ENCODE measurements at places on chromosomes 5 and 9.

- DNase-seq = no peak
Measured at GRCh38 chr9:134595014-134595413, 46.6 kb upstream of the COL5A1 start.

DNA sequence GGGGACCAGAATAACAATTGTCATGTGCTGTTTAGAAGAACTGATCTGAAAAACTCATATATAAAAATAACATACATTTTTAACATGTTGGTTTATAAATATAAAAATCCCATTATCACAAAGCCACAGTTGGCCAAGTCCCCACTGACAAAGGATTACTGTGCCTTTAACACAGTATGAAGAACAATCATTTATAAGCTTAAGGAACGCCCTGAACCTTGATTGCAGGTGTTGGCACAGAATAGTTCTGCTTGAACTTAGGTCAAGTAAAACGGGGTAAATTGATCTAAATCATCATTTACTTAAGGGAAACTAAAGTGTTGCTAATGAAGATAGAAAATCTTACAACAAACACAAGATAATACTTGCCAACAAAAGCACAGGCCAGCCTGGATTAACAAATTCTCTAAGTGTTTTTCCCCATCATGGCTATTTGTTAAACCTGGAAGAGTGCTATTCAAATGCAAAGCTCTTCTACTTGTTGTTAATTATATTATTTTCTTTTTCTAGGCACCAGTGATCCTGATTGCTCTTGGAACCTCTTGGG, 46.1 kb downstream of the ASTN2 start:
- DNase-seq = no peak

- no peak for DNase-seq
Measured at GRCh38 chr9:1337169-1337568, 287.0 kb downstream of the DMRT2 start.

GRCh38 chr5:21802869-21803490, 1050.2 kb downstream of the CDH12 start:
- DNase-seq = no peak

GRCh38 chr9:28922891-28923290, 1349.6 kb upstream of the C9orf72 start:
- no peak for DNase-seq

- DNase-seq = no peak
Measured at GRCh38 chr5:57221049-57221568, 47.2 kb downstream of the GPBP1 start.

- DNase-seq = no peak
Measured at GRCh38 chr9:72749276-72749675, 203.6 kb downstream of the ALDH1A1 start.

DNA sequence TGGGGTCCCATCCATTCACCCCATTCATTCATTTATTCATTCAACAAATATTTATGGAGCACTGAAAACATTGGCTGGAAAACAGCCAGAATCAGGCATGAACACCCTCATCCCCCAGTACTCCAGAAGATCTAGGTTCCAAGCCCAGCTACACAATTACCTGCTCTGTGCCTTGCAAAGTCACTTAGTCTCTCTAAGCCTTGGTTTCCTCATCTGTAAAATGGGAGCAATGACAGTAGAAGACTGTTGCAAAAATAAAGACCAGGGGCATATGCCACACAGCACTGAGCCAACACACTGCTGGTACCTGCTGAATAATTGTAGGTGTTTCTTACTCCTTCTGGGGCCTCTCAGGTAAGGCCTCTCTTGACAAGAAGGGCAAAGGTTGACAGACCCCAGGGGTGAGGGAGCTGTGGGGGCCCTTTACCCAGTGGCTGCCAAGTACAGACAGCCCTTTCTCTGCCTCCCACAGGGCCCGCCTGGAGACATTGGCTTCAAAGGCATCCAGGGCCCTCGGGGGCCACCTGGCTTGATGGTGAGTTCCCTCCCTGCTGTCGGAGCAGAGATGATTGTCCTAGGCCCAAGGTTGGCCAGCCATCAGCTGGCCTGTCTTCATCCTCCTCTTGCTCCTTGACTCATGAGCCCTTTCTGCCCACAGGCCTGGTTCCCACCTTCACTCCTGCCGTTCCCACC, 22.6 kb upstream of the ORM1 start:
- DNase-seq = no peak

DNA sequence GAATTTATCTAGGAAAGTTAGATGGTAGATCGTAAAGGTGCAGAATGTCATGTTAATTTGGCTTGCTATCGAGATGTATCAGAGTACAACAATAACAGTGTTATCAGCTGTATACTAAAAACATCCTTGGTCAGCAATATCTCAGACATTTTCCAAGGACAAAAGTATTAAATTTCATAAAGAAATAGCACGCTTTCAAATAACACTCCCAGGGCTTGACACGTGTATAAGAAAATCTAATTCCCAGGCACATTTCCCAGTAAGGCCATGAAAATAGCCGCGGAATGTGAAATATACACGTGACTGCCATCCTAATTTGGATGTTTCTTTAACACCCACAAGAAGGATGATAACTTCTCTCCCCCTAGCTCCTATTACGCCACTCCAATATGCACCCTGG, 17.7 kb upstream of the SYK start:
- DNase-seq = no peak

- no peak for DNase-seq
Measured at GRCh38 chr5:36878392-36879082, 2.0 kb downstream of the NIPBL start.

GRCh38 chr5:120241400-120241799, 222.7 kb upstream of the PRR16 start:
- no peak for DNase-seq

- no peak for DNase-seq
Measured at GRCh38 chr5:12175914-12176585, 271.8 kb upstream of the CTNND2 start.

GRCh38 chr5:2832394-2832793, 80.9 kb upstream of the IRX2 start:
- no peak for DNase-seq

GRCh38 chr5:151469992-151470391, 22.6 kb downstream of the SLC36A1 start:
- no peak for DNase-seq

GRCh38 chr9:137575716-137576411, 2.9 kb downstream of the DPH7 start:
- DNase-seq = no peak

All from BJ (cell line).